ENCODE measurements at places on chromosomes 2 and 18.

DNA sequence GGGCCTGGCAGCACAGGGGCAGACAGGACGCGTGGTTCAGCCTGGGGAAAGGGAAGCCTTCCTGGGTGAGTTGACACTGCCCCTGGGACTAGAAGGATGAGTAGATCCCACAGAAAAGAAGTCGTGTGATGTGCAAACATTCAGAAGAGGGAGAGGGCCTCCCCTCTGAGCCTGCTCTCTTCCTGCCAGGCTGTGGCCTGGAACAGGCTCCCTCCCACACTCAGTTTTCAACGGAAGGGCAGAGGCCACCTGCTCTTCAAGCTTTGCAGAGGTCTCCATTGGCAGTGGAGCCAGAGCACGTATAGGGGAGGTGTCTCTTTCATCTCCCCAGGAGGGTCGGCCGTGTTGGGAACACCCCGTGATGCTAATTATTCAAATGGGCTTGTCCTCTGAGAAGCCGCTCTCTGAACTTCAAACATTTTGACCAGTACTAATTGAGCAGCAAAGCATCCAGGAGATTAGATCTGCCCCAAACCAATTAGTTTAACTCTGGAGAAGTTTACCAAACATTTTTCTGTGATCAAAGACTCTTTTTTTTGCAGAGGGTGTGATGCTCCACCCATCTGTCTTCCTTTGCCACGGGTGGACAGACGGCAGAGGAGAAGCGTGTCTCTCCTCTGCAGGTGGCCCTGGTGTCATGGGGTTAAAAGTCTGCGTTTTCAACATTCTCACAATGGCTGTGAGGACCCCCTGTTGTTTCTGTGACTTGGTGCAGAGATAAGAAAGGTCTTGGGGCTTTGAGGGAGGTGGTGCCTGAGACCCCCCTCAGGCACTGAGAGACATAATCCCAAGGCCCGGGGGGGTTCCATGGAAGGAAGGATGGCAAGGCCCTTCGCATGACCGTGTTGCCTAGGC is 29.5 kb upstream of the ODC1 start:
- DNase-seq, result peak; percentile 15

- no peak for DNase-seq
Observed at GRCh38 chr2:112433932-112434730, 686 bp upstream of the RGPD8 start.

DNA sequence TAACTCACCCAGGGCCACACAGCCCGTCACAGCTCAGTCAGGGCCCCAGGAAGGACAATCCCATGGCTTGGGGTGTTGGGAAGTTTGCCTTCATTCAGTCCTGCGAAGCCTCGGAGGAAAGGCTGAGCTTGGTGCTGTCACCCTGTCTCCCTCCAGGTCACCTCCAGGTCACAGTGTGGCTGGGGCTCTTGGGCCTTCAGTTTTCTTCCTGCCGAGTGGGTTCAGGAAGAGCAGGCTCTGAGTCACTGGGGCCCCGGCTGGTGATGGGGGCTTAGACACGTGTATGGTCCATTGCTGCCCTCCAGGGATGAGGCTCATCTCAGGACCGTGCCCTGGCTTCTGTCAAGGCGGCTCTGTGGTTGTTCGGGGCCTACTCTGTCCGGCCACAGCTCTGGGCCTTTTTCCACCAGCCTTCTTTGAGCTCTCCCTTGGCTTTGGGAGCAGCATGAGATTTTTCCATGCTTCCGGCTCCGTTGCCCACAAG is 118.6 kb downstream of the INHBB start:
- no peak for DNase-seq

DNA sequence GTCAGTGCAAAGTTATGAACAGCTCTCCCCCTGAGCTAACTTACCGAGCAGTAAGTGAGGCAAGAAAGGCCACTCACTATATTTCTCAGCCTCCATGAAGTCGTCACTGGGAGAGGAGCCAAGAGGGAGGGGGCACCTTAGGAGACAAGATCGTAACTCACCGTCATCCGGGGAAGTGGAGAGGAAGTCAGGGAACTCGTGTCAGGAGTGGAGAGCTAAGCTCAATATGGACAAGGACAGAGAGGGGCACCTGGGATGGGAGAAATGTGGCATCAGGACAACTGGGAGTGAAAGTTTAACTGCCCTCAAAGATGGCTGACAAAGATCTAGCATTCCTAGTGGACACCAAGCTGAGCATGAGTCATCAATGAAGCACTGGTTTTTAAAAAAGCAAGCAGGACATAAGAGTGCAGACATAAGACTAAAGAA is 37.1 kb downstream of the BCL11A start:
- no peak for DNase-seq

DNA sequence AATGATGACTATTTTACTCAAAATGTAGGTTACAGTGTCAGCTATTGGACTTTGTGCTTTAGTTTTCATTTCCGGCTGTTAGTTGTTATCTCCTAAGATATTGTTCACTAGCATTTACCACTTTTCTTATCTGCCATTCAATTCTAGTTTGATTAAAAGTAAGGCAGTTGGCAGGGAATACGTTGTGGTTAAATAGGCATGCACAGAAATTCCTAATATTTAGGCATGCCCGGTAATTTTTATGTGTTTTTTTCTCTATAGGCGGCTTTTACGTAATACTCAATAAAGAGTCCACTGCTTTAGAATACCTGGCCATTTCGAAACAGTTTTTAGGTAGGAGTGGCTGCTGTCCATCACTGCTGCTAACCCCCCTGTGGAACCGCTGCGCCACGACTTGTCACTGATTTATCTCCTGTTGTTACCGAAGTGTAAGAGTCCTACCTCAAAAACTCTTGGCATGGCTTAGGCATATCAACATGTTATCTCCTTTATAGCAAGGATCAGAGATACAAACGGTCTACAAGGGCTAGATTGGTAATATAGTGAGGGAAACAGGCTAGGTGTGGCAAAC is 39.5 kb downstream of the BABAM2 start:
- no peak for DNase-seq

DNA sequence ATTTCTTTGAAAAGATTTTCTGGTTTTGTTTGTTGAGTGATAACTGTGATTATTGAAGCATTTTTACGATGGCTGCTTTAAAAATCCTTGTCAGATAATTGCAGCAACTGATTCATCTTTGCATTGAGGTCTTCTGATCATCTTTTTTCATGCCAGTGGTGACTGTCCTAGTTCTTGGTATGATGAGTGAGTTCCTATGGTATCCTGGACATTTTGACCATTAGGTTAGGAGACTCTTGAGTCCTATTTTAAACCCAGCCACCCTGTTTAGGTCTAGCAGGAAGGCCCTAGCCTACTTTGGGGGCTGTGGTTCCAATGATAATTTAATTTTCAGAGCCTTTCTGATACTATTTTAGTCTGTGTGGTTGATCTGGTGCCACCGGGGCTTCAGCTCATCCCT is 72.7 kb upstream of the REV1 start:
- DNase-seq, result no peak

DNA sequence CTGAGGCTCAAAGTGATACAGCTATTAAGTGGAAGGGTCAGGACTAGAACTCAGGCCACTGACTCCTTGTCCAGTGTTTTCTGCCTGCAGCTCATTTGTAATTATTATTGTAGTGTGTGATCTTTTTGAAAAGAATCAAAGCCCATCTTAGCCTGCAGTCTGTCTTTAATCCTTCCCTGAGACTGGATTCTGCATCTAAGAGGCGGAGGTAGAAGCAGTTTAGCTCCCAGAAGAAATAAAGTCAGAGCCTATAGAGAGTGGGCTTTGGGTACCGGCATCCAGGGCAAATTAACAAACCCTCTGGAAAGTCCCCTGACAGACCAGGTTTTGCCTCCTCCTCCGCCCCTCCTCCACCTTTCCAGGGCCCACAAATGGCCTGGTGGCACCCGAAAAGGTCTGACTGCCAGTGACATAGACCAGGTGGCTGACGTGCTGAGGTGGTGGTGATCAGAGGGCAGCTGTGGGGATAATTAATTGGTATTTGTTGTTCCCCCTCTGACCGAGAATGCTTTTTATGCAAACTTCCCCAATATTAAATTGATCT is 2.2 kb upstream of the RAX start:
- DNase-seq, result no peak

- no peak for DNase-seq
Observed at GRCh38 chr2:207481924-207482323, 47.8 kb upstream of the CREB1 start.

- DNase-seq, result peak; percentile 81
Observed at GRCh38 chr2:74001781-74002504, 17.2 kb downstream of the TET3 start.

DNA sequence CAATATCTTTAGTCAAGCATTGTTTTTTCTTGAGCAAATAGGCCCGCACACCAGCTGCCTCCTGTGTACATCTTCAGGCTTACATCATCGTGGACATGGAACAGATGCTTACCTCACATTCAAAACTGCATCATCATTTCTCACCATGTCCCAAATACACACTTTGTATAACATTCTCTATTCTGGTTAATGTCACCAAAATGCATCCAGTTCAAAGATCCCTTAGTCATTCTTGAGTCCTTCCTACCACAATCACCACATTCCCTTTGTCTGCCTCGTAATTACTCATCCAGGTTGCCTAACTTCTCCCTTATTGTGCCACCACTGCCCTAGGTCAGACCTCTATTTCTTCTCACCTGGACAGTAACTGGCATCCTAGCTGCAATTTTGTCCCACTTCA is 373.7 kb upstream of the GALNT5 start:
- DNase-seq, result no peak
